Caki2 (cell line): ENCODE measurements at places on chromosomes 2 and 18. TPM values are rescaled to one million over a fixed set of nuclear protein-coding genes. Genes with fewer than 3 reads are reported as not detected.

The CNTNAP5 gene
- not detected in 2 replicates for total RNA-seq

The ATG9A gene
- 18.6 and 39.2 TPM in 2 replicates for total RNA-seq

The SULT1C4 gene
- total RNA-seq, result 5.1 and 7.5 TPM in 2 replicates

The GCG gene
- not detected in 2 replicates for total RNA-seq

The TUBB8B gene
- total RNA-seq, result not detected in 2 replicates

The RAB17 gene
- 0.20 TPM in 1 of 2 replicates, not detected in the other for total RNA-seq

The PPP1R1C gene
- total RNA-seq, result 0.41 TPM in 1 of 2 replicates, not detected in the other

The SERPINB4 gene
- not detected in 2 replicates for total RNA-seq

The RGPD3 gene
- total RNA-seq, result 0.03 and 0.98 TPM in 2 replicates

The CCT4 gene
- total RNA-seq, result 275 and 294 TPM in 2 replicates

The C2orf66 gene
- total RNA-seq, result not detected in 2 replicates

The C2orf80 gene
- not detected in 2 replicates for total RNA-seq

The BMP10 gene
- total RNA-seq, result not detected in 2 replicates

The IFT172 gene
- 8.6 and 13.9 TPM in 2 replicates for total RNA-seq

DNA sequence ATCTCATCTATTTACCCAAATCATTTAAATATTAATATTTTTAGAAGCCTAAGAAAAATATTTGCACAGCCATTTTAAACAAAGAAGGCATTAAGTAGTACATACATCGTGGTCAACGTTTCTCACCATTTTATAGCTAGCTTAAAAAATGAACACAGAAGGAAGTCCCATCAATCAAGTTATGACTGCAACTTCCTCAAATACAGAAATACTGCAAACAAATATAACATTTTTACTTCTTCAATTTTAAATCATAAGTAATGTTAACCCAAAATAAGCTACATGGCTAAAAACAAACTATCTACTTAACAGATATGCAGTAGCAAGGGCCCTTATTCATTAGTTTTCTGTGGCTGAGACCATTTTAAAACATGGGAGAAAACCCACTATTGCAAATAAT is 30.6 kb downstream of the ITSN2 start:
- no peak for DNase-seq

- DNase-seq, result no peak
These were observed 34.2 kb downstream of the HJURP start for GRCh38 chr2:233819884-233820773.

GRCh38 chr2:8612734-8613179 is 69.1 kb upstream of the ID2 start:
- no peak for DNase-seq

DNA sequence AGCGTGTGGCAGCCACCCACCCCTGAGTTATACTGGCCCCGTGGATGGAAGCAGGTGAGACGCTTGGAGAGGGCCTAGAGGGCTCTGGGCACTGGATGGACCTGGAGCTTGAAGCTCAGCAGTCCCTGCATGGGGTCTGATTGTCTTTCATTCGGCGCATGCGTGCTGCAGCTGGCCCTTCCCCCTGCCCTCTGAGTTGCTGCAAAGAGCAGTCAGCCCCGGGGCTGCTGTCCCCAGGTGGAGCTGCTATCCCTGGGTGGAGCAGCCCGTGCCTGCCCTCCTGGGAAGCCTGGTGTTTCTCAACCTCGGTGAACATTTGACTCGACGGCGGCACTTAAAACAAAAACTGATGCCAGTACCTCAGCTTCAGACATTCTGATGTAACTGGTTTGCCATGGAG is 29.6 kb downstream of the IGFBP5 start:
- no peak for DNase-seq

- DNase-seq, result no peak
These were observed 8.3 kb downstream of the EHBP1 start for GRCh38 chr2:62713837-62714236.

GRCh38 chr18:9568186-9568585 is 46.2 kb downstream of the PPP4R1 start:
- no peak for DNase-seq

DNA sequence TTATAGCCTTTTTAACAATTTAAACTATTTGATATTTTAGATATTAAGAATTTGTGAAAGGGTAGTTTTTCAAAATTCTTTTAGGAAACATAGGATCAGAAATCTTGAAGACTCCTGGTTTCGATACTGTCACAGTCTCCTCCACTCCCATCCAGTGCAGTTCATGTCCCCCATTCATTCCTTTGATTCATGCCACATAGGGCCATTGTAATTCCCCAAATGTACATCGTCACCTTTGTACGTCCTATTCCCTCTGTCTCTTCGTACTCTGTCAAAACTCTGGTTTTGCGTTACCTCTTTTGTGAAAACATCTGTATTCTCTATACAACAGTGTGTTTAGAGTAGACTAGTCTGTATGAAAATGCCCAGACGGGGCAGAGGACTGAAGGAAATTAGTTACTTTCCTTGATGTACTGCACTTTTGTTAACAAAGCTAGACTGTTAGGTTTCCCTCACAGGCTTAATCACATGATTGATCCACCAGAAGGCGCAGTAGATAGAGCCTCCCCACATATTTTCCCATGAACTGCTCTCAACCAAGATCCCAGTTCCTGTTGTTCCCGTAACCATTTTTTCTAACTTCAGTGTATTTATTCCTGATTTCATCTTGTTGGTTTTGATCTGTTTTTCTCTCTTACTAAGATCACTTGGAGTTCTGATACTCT is 2.5 kb downstream of the MRPL35 start:
- no peak for DNase-seq

DNA sequence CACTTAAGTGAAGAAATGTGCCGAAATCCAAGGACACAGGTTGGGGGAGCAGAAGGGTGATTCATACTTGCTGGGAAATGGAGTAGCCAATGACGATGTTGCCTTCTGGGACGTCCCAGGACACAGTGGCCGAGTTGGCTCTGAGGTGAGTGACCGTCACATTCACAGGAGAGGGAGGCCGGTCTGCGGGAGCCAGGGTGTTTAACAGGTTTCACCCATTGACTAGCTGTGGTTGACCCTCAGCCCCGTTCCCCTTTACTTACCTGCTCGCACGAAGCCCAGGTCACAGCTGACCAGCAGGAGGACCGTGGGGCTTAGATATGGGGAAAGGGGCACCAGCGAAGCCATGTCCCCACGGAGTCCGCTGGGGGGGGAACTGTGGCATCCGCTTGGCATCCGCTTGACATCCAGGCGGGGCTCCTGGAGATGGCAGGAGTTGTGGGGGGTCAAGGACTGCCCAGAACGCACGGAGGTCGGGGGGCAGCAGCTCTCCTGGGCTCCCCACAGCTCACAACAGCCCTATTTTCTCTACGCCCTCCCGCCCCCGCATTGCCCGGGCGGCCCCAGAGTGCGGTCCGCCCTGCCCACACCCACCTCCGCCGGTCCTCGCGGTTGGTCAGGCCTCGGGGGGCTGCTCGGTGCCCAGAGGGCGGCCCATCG is 586 bp downstream of the FNDC4 start:
- DNase-seq, result no peak

GRCh38 chr2:73828389-73828817 is 358 bp upstream of the STAMBP start:
- no peak for DNase-seq

GRCh38 chr2:79980816-79981215 is 323.7 kb downstream of the LRRTM1 start:
- no peak for DNase-seq
